ENCODE measurements at places on chromosomes 12 and 14. TPM values are rescaled to one million over a fixed set of nuclear protein-coding genes. Genes with fewer than 3 reads are reported as not detected.

ARHGDIB gene
- 1.3 TPM for total RNA-seq

ZNF891 gene
- total RNA-seq: 0.44 TPM

CD69 gene
- total RNA-seq: not detected

C14orf39 gene
- total RNA-seq: not detected

ETFBKMT gene
- 0.96 TPM for total RNA-seq

CCDC177 gene
- total RNA-seq: 0.02 TPM

MLH3 gene
- total RNA-seq: 16.3 TPM

CBLN3 gene
- total RNA-seq: 1.4 TPM

SLC8A3 gene
- not detected for total RNA-seq

GPRC5A gene
- total RNA-seq: 449 TPM

FLVCR2 gene
- total RNA-seq: 5.8 TPM

ARG2 gene
- total RNA-seq: 1.3 TPM

FIGNL2 gene
- 0.30 TPM for total RNA-seq

SIX6 gene
- not detected for total RNA-seq

PRH2 gene
- not detected for total RNA-seq

SYNDIG1L gene
- total RNA-seq: not detected

OR4E2 gene
- total RNA-seq: not detected

CLEC4D gene
- not detected for total RNA-seq

FOXG1 gene
- total RNA-seq: 0.14 TPM

SLC7A8 gene
- total RNA-seq: 0.72 TPM

HNRNPC gene
- total RNA-seq: 1,109 TPM

ASCL1 gene
- total RNA-seq: not detected

HHIPL1 gene
- 0.34 TPM for total RNA-seq

SOAT2 gene
- 0.18 TPM for total RNA-seq

TMX1 gene
- total RNA-seq: 40.4 TPM

RERGL gene
- not detected for total RNA-seq

GNB3 gene
- 2.2 TPM for total RNA-seq

HOXC12 gene
- not detected for total RNA-seq

ATP2B1 gene
- 54.1 TPM for total RNA-seq

NRL gene
- 0.92 TPM for total RNA-seq

FOXA1 gene
- 7.2 TPM for total RNA-seq

PRPF40B gene
- 9.4 TPM for total RNA-seq

DEPDC4 gene
- total RNA-seq: 1.3 TPM

KRAS gene
- total RNA-seq: 17.4 TPM

TMEM179 gene
- 0.28 TPM for total RNA-seq

OTX2 gene
- not detected for total RNA-seq

DHRS2 gene
- total RNA-seq: 7.5 TPM

SLC25A21 gene
- total RNA-seq: 0.35 TPM

RPL10L gene
- not detected for total RNA-seq
